ENCODE measurements at places on chromosomes 16 and 17. TPM values are rescaled to one million over a fixed set of nuclear protein-coding genes. Genes with fewer than 3 reads are reported as not detected.
A peak's percentile ranks its signal among the peaks of the same experiment; 100 is the strongest.

DNA sequence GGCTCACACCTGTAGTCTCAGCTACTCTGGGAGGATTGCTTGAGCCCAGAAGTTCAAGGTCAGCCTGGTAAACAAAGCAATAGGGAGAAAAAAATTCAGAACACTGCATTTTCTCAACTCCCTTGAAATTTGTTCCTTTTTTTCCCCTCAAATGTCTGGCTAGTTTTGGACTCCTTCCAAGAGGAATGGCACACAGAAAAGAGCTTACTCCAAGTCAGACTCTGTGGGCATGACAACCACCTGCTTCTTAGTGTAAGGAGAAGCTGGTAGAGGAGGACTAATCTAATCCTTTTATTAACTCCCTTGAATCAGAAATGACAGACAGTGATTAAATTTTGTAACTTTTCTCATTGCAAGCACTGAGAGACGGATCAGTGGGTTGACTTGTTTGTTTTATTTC lies 27.9 kb upstream of the HYDIN start:
- no peaks in the 10 kb centered on the region for H3K27me3 ChIP-seq
- H3K4me1 ChIP-seq: no peaks in the 10 kb centered on the region

- DNase-seq: no peak
- H3K4me3 ChIP-seq: no peak overlapping the region
- H3K36me3 ChIP-seq: peaks cover 3% of the 10 kb centered on the region
- H3K4me1 ChIP-seq: no peaks in the 10 kb centered on the region
These were observed 44.9 kb upstream of the TRAP1 start for GRCh38 chr16:3762107-3762750.

DNA sequence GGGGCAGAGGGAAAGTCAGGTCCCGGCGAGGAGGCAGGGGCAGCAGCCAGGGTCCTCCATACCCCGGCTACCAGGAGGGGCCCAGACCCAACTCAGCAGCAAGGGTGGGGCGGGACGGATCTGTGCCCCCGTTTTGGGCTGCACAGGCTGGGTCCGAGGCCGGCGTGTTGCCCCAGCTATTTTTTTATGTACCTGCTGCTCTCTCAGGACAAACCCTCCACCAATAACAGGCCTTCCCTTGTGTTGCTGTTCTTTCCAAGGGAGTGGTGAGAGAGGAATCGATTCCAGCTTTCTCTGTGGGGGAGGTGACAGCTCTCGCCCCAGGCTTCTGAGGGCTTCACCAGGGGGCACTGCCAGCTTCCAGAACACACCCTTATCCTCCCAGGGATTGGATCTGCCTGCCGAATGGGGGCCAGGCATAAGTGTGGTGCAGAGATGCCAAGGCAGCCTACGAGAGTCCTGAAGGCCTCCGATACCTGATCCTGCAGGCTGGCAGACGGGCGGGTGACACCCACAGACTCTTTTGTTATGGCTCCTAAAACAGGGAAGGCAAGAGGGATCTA lies 22.3 kb downstream of the RTN4RL1 start:
- peaks cover 16% of the 10 kb centered on the region for H3K4me1 ChIP-seq
- peak overlapping the region; percentile 69 for H3K27ac ChIP-seq
- no peak overlapping the region for H3K4me3 ChIP-seq

Gene PHOSPHO1
- 0.55 TPM for total RNA-seq

GRCh38 chr17:60396412-60396811 lies 4.5 kb upstream of the USP32 start:
- H3K36me3 ChIP-seq: no peaks in the 10 kb centered on the region
- DNase-seq: no peak
- H3K27ac ChIP-seq: no peak overlapping the region
- H3K27me3 ChIP-seq: no peaks in the 10 kb centered on the region

Measured in prostate gland (tissue), 2 donors.